ENCODE measurements at places on chromosomes 5 and 9.
A peak's percentile ranks its signal among the peaks of the same experiment; 100 is the strongest.

GRCh38 chr5:167912941-167913665 is 378.3 kb upstream of the WWC1 start:
- no peak for DNase-seq

GRCh38 chr5:82863266-82863665 is 213.9 kb downstream of the TMEM167A start:
- DNase-seq = no peak

DNA sequence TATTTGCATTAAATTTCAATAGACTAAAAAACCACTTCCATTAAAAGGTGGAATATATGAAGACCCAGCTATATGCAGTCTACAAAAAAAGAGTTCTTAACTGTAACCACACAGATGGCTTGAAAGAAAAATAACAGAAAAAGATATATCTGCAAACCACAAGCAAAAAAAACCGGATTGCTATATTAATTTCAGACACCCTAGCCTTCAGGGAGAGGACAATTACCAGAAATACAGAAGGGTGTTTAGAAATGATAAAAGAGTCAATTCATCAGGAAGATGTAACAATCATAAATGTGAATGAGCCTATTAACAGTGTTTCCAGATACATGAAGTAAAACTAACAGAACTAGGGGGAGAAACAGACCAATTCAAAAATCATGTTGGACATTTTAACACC is 56.9 kb upstream of the SMIM23 start:
- no peak for DNase-seq

- DNase-seq = no peak
Measured at GRCh38 chr5:83340511-83340918, 131.0 kb upstream of the VCAN start.

DNA sequence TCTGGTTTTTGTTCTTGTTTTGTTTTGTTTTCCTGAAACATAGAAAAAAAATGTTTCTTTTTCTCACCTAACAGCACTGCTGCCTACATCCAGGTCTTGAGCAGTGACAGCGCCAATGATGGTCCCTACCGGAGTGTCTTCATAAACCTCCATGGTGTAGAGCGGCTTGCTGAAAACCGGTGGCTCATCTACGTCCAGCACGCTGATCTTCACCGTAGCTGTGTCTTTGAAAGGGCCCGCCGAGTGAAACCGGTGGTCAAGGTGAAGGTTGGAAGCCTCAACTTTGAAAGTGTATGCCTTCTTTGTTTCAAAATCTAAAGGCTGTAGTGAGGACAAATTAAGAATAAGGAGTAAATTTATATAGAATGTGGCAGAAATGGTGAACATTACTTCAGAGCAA is 1051.0 kb downstream of the CDH12 start:
- DNase-seq = no peak

GRCh38 chr9:127778280-127779135 is at the start of gene SH2D3C:
Gene SH2D3C (minus strand): TSS chr9:127778666. CDS start chr9:127778627, 39 bp downstream.
- no peak for DNase-seq

- DNase-seq = no peak
Measured at GRCh38 chr9:27293996-27294395, 3.0 kb downstream of the EQTN start.

DNA sequence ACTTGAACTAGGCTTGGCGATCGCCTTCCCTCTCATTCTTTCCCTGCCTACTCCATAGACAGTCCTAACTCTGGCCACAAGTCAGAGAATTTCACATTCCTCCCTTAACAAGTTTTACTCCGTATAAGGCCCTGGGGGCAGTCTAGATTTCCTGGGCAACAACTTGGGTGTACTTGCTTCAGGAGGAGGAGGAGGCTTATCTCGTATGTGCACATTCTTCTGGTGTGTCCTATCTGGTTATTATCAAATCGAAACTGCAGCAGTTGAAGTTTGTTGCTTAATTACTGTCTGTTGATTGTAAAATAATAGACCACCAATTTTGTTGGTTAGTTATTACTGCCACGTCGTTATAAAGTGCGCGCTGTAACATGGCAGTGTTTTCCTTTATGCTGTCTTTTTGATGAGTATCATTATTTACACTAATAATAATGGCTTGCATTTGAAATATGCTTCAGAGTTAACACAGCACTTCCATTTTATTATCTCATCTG is 42.0 kb downstream of the PIP5K1B start:
- DNase-seq = peak; percentile 17

DNA sequence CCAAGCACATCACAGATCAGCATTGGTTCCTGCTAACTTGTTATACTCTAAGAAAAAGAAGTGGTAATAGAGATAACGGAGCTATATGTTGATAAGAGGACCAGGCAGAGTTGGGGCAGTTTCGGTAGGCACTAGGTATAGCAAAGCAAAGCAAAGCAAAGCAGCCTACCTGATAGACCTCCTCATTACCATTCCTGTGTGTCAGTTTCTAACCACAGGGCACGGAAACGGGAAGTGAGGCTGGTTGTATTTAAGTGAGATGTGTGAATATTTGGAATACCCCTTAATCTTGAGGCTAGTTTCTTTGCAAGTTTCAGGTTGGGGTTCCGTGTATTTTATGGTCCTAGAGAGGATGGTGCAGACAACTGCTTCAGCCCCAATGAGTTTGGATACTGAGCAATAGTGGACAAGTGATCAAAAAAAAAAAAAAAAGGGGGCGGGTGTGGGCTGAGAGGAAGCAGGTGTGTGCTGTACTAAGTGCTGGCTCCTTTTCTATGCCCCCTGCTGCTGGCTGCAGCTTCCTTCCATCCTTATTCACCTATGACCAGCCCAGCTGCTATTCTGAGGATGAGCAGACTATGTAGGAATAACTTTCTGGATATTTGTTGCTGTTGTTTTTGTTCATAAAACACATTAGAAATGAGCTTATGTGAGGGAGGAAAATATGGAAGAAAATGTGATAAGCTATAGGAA is 183.3 kb downstream of the SH3GL2 start:
- DNase-seq = no peak

DNA sequence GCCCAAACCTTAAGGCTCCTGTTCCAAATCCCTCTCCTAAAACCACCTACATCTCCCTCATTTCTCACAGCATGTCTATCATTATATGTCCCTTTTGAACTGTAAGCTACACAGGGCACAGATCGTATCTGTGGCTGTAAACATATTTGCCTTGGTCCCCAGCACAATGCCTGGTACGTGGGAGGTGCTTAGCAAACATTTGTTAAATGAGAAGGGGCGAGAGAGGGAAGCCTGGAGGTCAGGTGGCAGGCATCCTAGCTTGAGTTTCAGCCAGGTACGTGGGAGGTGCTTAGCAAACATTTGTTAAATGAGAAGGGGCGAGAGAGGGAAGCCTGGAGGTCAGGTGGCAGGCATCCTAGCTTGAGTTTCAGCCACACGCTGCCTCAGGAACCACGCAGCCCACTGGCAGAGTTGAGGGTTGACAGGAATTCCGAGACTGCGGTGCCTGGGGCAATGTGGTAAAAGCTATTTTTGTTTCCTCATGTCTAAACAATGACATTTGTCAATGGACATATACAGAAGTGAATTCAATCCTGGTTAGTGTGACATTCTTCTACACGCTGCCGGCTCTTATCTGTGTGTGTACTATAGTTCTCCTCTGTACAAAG is 113.6 kb downstream of the EFNA5 start:
- DNase-seq = peak; percentile 85

- no peak for DNase-seq
Measured at GRCh38 chr5:52520171-52520570, 267.5 kb upstream of the ITGA1 start.

GRCh38 chr5:125053179-125053578 is 306.7 kb upstream of the ZNF608 start:
- DNase-seq = no peak

DNA sequence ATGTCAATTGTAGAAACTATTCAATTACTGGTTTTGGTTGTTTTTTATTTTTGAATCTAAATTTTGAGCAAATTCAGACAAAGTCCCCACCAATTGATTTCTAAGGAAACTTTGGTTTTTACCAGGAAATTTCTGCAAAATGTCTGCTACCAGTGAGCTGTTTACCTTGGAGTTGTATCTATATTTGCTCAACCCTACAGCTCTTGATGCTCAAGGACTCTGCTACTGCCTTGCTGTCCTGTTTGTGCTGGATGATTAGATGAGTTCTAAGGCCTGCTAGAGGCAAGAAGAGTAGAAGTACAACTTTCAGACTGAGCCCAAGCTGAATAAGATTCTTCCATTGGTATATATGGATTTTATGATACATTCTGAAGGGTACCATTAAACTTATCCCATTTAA is 42.6 kb upstream of the KIF2A start:
- DNase-seq = no peak

All from mammary epithelial cell (primary cell).